ENCODE measurements at places on chromosomes 3 and 15. TPM values are rescaled to one million over a fixed set of nuclear protein-coding genes. Genes with fewer than 3 reads are reported as not detected.

- peak; percentile 47 for DNase-seq
Measured at GRCh38 chr15:79431636-79432344, at the start of gene MINAR1. Gene MINAR1 (plus strand): TSS chr15:79432336. CDS start chr15:79456148, 23,812 bp downstream.

Gene FBXW12
- total RNA-seq: 2.0 TPM

Gene PLA2G4B
- total RNA-seq: 7.9 TPM

- DNase-seq: no peak
Measured at GRCh38 chr3:72582211-72582878, 265.9 kb downstream of the SHQ1 start.

DNA sequence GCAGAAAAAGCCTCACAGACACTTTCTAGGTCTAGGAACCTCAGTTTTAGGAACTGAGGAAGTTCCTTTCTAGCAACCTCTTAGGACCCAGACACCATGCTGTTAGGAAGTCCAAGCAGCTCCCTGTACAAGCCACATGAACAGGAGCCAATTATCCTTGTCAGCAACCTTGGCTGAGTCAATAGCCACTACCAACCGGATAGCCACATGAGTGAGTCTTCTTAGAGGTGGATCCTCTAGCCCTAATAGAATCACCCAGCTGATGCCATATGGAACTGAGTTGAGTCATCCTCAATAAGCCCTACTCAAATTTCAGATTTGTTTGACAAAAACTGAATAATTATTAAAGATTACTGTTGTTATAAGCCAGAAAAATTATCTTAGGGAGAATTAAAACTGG, 256.2 kb downstream of the NLGN1 start:
- DNase-seq: no peak

DNA sequence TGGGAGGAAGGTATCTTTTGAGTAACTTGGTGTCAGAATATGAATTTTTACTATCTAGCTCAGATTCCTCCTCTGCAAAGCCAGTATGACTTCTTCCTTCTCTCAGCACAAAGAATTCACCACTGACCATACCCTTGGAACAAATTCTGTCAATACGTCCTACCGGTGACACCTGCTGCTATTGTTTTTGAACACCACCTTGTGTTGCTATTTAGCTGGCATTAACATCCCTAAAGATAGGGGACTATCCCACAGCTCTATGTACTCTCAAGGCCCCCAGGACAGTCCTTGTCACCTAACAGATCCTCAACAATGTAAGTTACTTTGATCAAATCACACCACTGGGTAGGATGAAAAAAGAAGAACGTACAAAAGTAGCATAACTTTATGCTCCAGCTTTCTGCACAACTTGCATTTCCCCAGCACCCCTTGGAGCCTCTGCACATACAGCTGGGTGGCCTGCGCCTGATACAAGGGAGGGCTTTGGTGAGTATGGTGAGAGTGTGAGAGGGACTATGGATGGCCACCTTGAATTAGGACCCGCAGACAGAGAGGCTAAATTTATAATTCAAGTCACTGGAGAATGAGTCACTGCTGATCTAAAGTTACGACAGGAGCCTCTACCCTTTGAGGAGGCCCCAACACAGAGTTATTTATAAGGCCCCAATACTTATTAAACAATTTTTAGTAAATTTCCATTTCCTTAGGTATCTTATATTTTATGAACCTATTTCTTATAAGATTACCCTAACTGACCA, 2.3 kb upstream of the COLQ start:
- DNase-seq: no peak

Gene GOLGA8M
- total RNA-seq: 0.39 TPM

DNA sequence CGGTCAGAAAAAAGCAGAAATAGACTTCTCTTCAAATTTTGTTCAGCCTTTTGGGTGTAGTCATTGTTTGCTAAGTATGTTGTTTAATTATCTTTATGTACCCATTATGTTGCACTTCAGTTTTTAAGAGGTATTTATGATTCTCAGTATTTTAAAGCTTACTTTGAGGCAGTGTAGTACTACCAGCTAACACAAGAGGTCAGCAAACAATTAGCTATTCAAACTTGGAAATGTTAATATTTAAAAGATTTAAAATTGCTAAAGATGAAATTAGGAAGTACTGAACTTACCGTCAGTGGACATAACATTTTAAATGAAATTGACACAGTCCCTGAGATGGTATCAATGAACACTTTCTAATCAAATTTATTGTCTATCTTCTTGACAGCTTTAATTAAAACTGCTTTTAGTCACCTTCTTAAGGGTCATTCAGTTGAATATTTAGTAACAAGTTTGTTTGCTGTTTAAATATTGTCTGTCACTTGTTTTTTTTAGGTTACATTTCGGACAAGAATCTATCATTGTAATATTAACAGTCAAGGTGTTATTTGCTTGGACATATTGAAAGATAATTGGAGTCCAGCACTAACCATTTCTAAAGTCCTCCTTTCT, 28.1 kb downstream of the NKIRAS1 start:
- DNase-seq: no peak

DNA sequence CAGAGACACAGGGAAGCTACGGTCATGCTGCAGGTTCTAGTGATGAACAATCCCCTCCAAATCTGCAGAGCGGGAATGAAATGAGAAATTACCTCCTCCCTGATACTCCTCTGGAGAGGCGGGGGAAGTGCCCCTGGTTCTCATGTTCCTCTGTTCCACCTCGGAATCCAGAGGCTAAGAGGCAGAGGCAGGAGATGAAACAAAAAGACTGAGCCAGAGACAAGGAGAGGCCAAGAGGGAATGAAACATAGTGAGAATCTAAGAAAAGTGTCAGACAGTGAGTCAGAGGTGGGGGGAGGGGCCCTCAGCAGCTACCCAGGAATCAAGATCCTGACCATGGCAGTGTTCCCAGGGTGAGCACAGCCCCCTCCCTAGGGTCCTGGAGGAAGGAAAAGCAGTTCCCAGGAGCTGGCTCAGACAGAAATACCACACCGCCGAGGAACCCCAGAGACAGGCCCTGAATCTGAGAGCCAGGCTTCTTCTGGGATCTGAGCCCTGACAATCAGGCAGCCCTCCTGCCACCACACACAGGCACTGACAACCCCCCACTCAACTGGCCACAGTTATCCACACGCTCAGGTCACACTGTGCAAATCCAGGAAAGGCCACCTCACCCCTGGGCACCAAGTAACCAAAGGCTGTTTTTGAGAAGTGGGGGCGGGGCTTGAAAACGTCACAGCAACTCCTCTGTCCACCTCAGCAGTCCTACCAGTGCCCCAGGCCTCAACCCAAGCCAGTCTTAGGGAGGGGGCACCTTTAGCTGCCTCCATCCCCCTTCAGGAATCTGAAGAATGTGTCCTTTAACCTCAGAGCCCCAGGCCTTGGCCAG, 2.4 kb downstream of the CSRNP1 start:
- DNase-seq: peak; percentile 71

DNA sequence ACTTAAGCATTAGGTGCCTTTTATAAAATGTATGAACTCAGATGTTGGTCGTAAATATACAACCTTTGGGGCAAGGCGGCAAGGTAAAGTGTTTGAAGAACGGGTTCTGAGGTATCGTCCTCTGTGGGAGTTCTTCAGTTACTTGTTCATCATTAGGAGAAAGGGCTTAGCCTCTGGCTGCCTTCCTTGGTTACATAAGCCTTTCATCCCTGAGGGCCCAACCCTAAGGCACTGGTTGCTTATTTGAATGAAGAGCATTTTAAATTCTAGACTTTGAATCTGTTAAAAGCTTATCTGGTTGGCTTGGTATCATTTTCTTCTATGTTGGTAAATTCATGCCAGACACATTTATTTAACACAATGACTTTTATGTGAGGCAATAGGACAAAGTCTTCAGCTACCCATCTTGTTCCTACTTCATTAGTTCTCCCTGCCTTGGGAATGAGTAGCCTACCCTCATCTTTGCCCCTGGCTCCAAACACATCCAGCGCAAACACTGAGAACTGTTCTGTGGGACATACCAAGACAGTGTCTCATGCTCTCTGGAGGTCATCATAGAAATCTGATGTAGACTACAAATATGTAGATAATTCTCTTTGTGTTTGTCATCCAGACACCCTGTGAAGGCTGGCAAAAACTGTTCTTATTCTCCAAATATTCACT, 12.4 kb upstream of the CCDC80 start:
- DNase-seq: no peak

Gene IP6K1
- total RNA-seq: 32.2 TPM

- DNase-seq: no peak
Measured at GRCh38 chr15:56798639-56799038, 65.3 kb upstream of the ZNF280D start.

Gene SMCO1
- not detected for total RNA-seq

Gene XCR1
- 0.02 TPM for total RNA-seq

DNA sequence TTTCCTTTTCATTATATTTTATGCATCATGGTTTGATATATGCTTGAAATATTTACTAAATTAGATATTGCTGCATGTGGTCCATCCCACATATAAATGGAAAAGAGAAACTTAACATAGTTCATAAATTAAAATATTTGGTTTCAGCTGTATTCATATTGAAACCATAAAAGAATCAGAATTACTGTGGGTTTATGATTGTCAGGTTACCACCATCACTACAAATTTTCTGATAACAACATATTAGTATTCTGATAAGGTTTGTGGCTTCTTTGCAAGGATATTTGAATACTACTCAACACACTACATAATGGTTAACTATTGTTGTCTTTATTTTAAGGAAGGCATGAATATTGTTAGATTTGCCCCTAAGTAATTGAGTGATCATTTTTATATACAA, 235.5 kb downstream of the UBE2E2 start:
- no peak for DNase-seq

- no peak for DNase-seq
Measured at GRCh38 chr15:23734862-23735261, 47.8 kb upstream of the NDN start.

GRCh38 chr15:100307241-100308212, 34.2 kb downstream of the ADAMTS17 start:
- DNase-seq: no peak

DNA sequence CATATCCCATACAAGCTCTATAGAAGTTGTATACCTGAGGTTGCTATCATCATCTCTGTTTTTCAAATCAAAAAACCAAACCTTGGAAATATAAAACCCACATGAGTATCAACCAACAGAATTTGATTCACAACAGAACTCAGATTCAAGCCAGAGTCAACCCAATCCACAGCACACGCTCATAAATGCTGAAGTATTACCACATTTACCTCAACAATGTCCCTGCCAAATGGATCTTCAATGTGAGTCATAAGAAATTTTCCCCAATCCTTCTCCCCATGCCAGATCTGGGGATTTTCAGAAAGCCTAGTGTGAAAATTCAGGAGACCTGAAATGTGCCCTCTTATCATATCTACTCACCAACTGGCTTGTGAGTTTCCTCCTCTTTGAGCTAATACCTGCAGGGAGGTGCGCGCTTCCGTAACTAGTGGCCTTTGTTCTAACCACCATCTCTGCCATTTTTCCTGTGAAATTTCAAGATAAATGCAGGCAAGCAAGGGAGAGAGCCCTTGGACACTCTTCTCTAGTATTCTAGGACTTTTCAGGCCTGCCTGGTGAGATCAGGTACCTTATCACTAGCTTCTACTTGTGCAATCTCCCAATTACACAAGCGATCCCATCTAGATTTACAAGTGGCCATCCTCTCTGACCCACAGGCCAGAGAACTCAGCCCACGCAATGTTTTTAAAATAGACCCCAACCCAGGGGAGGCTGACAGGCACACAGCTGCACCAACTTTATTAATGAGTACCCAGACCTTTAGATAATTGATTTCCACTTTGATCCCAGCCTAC, 1076.9 kb upstream of the CFAP20DC start:
- no peak for DNase-seq

Gene SCAANT1
- not detected for total RNA-seq

GRCh38 chr15:62432702-62433398, 267.8 kb upstream of the C2CD4B start:
- no peak for DNase-seq

- no peak for DNase-seq
Measured at GRCh38 chr3:111068574-111068973, 3.0 kb upstream of the NECTIN3 start.

Gene CCDC54
- not detected for total RNA-seq

DNA sequence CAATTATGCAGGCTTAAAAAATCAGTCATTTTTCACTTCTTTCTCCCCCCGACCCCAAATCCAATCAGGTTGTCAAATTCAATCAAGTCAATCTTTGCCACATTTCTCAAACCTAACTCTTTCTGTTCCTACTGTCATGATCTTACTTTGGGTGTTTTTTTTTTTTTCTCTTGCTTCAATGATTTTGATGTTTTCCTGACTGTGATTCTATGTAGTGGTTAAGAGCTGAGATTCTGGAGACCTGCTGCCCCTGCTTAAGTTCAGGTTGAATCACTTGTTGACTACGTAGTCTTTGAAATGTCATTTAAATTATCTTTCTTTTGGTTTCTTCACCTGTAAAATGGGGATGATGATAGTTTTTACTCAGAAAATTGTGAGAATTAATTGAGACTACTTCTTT, 117.5 kb downstream of the TPRG1 start:
- DNase-seq: no peak

GRCh38 chr15:98405013-98405412, 243.3 kb upstream of the IGF1R start:
- no peak for DNase-seq
